ENCODE measurements at places on chromosomes 16 and 17.

DNA sequence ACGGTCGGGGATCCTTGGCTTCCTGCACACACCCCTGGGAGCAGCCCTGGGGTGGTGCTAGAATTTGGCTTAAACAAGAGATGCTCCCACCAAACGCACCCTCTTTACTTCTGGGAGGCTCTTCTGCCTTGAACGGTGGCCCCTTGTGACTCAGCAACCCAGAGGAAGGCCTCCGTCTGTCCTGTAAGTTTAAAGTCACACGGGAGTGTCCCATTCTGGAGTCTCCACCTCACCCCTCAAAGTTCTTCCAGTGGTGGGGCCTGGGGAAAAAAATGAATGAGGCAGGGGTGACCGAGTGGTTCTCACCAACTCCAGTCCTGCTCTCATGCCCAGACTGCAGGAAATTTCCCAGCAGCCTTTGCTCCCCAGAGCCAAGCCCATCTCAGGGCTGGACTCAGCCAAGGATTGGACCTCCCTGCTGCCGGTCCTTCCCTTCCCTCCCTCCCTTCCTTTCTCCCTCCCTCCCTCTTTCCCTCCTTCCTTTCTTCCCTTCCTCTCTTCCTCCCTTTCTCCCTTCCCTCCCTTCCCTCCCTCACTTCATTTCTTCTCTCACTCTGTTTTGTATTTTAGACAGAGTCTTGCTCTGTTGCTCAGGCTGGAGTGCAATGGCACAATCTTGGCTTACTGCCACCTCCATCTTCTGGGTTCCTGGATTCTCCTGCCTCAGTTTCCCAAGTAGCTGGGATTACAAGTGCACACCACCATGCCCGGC, 11.4 kb downstream of the ITGAD start:
- DNase-seq: no peak

DNA sequence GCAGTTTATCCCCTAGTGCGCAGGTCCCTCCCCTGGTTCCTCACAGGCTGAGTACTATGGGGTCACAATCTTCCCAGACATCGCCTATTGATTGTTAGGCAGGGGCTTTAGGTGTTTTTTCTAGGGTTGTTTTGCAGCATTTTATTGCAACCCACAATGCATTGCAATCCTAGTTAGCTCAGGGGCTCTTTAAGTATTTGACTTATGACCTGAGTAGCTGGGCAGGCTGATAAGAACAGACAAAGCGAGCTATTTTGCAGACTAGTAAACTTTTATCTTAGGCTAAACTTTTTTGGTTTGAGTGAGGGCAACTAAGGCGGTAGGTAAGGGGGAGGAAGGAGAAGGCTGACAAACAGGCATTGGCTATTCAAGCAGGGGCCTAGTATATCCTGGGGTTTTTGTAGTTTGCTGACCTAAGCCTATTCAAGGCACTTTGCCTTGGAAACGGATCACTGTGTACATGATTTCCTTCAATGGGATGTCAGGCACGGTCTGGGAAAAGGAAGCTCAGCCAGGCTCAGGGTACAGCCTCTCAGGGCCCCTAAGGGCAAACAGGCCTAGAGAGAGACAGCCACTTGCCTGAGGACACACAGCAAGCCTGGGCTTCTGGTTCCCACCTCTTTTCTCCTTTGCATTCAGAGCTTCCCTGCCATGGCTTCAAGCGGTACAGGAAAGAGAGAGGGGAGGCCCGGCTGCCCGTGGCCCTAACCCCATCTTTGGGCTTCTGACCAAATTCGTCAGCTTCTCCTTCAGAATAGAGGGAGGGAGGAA, 6.4 kb downstream of the DRC7 start:
- no peak for DNase-seq

DNA sequence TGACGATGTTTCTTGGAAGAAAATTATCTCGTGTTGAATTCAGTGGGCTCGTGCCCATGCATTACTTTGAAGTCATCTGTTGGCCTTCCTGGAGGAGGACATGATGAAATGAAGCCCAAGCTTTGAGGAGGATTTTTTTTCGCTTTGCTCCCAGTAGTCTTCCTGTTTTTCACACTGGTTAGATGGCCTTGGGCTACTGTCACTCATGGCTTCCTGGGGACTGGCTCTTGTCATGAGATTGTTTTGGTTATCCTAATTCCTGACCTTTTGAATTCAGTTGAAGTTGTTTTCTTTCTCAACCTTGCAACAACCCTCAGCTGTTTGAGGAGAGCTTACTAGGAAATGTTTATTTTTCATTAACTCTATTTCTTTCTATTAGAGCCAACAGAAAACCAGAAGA, 430.7 kb downstream of the HS3ST3B1 start:
- no peak for DNase-seq

DNA sequence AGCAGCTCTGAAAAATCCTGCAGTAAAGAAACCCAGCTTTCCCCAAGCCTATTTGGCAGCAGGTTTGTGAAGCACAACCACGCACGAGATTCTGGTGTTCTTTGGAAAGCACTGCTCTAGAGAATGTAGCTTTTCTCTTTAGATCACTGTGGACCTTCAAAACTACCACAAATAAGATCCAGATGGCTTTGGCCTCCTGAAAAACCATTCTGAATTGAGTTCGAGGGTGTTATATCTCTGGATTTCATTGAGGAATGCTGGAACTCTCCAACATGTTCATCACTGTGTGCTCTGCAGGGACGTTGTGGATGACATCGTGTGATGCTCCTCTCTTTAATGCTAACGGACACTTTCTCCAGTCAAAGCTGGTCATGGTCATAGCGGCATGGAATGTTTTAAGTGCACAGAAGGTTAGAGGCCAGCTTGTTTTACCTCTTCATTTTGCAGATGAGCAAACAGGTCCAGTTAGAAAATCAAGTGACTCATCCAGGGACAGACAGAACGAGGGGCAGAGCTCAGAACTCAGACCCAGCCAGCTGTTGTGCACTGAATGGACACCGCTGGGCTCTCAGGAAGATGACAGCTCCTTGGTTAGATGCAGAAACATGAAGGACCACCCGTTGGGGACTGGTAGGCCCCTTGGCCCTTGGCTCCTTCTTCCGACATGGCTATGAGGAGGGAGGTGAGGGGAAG, 37.2 kb downstream of the CCDC42 start:
- DNase-seq: no peak

DNA sequence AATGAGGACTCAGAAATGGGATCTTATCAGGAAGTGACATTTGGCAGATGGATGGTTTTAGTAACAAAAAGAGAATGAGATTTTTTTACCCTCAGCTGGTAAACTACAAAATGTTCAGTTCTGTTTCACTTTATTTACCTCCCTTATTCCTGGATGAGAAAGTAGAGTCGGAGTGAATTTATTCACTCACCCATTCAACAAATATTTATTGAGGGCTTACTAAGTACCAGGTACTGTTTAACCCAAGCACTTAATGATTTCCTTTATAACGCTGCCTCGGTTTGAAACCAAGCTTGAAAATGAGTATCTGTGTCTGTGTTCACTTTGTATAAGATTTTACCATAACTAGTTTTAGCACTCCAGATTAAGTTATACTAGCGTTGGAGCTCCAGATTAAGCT, 38.1 kb downstream of the CDRT15 start:
- DNase-seq: no peak

- no peak for DNase-seq
Measured at GRCh38 chr17:45580924-45581323, 90.4 kb upstream of the PLEKHM1 start.

DNA sequence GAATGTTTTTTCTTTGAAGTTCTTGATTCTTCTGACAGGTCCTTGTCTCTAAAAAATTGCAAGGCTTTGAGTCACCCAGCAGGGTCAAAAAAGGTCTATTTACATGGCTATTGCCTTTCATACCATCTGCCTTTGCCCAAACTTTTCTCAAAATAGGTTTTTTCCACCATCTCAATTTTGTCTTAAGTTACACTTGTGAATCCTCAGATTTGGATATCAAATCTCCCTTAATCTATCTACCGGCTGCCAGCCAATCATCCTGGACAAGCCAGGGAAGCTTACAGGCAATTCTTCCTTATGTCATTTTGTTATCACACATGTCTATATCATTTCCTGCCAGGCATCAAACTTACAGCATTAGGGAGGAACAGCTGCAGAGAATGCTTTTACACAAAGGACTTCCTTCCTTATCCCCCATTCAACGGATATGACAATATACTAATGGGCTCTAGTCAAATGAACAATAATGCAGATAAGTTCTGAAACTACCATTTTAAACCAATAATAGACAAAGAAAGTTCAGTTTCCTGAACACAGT, 104.1 kb upstream of the CORO6 start:
- DNase-seq: no peak

GRCh38 chr16:35411156-35411555, 1951.7 kb downstream of the TP53TG3F start:
- no peak for DNase-seq

DNA sequence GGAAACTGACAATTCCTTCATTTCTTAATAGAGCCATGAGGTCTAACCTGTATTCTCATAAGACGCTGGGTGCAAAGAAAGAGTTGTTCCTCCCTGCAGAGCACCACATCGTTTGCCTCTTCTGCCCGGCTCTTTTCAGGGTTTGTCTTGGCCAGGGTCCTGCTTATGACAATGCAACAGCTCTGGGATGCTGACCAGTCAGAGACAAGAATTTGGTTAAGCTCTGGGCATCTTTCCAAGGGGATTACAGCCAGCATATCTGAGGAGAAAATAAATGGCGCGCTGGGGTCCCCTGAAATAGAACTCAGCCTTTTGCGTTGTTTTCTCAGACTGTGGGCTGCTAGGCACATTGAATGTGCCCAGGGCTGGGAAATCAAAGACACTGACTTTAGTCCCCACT, 128.6 kb downstream of the SHISA6 start:
- DNase-seq: no peak

GRCh38 chr17:81277946-81278693, 17.0 kb downstream of the SLC38A10 start:
- no peak for DNase-seq

DNA sequence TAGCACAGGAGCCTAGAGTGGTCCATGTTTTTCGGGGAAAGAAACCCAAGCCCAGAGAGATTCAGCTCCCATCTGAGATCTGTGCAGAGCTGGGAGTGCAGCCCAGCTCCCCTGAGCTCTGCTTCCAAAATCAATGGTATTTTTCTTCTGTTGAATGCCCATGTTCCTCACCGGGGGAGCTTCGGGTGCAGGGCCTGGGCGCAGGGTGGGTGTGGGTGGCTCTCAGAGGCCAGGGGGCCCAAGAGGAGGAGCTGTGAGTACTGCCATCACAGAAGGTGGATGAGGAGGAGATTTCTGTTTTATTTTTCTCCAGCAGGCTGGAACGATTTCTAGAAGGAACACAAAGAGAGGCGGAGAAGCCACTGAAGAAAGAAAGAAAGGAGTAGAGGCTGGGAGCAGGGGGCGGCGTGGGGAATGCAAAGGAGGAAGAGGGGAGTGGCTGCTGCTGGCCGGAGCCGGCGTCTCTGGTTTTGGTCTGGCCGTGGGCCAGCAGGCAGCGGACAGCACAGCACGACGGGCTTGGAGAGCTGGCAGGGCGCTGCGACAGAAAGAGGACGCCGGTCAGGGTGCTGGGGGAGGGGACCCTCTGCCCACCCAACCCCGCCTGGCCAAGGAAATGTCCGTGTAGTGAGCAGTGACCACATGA, 76.2 kb upstream of the KSR1 start:
- peak; percentile 73 for DNase-seq

- no peak for DNase-seq
Measured at GRCh38 chr16:13569986-13570385, 350.0 kb upstream of the ERCC4 start.

DNA sequence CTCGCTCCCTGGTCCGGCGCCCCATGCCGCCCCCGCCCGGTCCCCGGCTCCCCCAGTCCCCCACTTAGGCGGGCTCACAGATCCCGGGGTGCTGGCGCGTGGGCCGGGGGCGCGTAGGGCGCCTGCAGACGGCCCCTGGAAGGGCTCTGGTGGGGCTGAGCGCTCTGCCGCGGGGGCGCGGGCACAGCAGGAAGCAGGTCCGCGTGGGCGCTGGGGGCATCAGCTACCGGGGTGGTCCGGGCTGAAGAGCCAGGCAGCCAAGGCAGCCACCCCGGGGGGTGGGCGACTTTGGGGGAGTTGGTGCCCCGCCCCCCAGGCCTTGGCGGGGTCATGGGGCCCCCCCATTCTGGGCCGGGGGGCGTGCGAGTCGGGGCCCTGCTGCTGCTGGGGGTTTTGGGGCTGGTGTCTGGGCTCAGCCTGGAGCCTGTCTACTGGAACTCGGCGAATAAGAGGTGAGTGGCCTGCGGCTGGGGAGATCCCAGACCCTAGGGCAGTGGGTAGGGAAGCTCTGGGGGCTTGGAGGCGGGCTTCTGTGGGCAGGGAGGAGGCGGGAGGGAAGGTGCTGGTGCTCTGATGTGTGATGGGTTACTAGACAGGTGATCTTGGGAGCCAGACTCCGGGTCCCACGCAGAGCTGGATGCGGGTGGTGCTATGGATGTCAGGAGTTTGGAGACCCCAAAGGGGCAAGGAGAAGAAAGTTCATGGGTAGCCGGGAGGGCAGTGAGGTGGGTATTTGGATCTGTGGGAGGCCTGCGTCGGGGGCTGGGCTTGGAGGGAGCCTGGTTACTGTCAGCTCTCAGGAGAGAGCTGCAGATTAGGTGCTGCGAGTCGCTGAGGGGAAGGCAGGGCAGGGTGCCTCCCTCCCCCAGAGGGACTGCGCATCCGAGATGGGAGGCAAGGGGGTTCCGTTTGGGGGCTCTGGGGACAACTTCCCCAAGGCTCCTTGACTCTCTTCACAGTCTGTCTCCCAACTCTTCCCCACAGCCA, 560 bp downstream of the EFNB3 start:
- DNase-seq: no peak

GRCh38 chr16:65446427-65446826, 324.6 kb upstream of the CDH11 start:
- DNase-seq: no peak

- no peak for DNase-seq
Measured at GRCh38 chr17:76147211-76148014, 6.4 kb upstream of the FOXJ1 start.

DNA sequence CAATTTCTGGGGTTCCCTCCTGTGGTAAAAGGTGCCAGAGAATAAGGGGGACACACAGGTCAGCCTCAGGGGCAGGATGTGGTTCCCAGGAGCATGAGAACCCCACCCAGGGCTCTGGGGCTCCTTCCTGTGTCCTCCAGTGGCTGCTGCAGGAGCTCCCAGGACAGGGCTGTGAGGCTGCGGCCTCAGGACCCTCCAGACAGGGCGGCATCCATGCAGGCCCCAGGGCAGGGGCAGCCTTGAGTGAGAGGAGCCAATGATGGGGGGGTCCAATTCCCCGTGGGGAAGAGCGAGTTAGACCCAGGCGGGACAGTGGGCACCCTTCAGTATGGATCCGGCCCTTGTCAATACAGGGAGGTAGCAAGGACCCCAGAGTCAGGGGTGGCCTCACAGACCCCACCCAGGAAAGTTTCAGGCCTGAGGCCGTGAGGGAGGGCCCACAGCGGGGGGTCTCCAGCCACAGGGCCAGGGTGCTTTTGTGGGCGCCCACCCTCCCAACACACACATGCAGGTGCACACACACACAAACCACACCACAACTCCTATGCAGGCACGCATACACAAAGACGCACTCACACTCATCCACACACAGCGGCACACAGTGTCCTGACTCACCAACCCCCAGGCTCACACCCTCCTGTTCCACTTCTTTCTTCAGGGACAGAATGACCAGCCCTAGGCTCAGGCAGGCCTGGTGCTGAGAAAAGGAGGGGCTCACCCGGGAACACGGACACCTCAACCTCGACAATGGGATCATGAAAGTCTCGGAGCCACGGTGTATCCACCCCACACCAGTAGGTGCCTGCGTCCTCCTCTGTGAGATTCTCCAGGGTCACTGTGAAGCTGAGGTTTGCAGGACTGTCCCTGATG, 1.8 kb downstream of the CD300C start:
- no peak for DNase-seq

GRCh38 chr16:83742124-83742899, 65.5 kb upstream of the HSBP1 start:
- DNase-seq: no peak

GRCh38 chr16:20675488-20676267, 21.8 kb downstream of the ACSM1 start:
- DNase-seq: peak; percentile 71
